ENCODE measurements at places on chromosomes 2 and 18.

DNA sequence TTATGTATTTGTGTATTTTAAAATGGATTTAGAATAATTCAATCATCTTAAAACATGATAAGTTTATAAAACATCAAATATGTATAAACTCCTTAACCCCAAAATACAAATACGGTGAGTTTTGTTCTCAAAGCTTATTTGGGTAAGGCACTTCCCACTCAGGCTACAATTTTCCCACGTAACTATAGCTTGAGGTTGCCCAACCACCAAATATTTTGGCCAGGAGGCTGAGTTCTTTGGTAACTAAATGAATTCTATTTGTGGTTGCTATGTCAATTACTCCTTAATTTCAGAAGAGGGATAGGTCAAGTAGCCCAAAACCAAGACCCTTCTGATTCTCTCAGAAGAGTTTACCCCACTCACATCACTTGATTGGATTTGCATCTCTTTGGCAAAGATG, 70.4 kb downstream of the MYL12B start:
- DNase-seq = no peak

- DNase-seq = no peak
Measured at GRCh38 chr2:73823416-73823815, 5.3 kb upstream of the STAMBP start.

- DNase-seq = no peak
Measured at GRCh38 chr2:30216157-30216556, 15.2 kb upstream of the LBH start.

GRCh38 chr18:78875016-78875777, 104.4 kb upstream of the SALL3 start:
- peak; percentile 6 for DNase-seq

DNA sequence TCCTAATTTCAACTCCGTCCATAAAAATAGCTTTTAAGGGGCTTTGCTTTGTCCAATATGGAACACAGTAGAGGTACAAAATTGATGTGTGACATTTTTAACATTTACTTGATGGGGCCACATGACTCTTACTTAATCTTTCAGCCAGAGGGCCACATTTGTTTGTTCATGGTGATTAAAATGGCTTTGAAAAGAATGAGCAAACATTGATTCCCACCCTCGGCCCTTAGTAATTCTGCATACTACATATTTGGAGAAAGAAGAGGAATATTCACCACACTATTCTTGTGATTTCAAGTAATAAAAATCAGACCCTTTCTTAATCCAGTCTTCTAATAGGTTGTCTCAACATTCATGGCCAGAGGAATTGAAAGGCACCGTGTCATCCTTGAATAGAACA, 17.5 kb downstream of the ARPC2 start:
- DNase-seq = no peak

GRCh38 chr2:234355021-234355720, 141.7 kb downstream of the ARL4C start:
- no peak for DNase-seq

DNA sequence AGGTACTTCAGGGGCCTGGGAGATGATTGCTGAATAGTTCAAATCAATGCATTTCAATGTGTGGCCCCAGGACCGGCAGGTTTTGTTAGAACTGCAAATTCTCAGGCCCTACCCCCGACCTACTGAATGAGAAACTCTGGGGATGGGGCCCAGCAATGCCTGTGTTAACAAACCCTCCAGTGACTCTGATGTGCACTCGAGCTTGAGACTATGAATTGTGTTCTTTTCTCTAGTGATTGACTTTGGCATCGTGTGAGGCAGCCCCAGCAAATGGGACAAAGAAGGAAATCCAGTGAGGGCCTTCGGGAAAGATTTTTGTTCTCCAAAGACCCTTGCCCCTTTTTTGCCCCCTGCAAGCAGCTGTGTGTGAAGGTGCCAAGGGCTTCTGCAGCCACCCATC, 22.4 kb downstream of the ALK start:
- DNase-seq = no peak

- DNase-seq = no peak
Measured at GRCh38 chr18:42292654-42293053, 337.6 kb downstream of the PIK3C3 start.

GRCh38 chr2:61229936-61230335, 67.9 kb downstream of the C2orf74 start:
- DNase-seq = no peak

DNA sequence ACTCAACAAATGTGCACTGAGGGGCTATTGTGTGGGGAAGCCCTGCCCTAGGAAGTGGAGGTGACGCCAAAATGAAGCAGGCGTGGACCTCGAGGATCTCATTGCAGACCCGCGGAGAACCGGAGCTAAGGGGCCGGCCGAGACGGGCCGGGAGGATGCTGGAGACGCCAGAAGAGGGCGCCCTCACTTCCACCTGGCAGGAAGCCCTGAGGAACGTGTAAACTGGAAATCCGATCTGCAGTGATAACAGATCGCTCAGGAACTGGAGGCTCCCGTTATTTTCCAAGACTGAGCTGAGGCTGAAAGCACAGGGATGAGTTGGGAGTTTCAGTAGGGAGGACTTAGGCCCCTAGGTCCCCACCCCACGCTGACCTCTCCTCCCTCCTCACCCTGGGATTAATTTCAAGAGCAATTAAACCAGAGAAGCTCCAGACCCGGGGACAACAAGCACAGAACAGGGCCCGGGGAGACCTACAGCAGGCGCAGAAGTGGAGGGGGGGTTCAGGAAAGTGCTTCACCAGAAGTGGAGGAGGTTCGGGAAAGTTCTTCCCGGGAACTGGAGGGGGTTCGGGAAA, 7.7 kb upstream of the COL6A3 start:
- DNase-seq = peak; percentile 18

- DNase-seq = no peak
Measured at GRCh38 chr18:49862656-49863385, 49.5 kb upstream of the ACAA2 start.

GRCh38 chr2:241146286-241146685, 3.0 kb downstream of the PASK start:
- no peak for DNase-seq

DNA sequence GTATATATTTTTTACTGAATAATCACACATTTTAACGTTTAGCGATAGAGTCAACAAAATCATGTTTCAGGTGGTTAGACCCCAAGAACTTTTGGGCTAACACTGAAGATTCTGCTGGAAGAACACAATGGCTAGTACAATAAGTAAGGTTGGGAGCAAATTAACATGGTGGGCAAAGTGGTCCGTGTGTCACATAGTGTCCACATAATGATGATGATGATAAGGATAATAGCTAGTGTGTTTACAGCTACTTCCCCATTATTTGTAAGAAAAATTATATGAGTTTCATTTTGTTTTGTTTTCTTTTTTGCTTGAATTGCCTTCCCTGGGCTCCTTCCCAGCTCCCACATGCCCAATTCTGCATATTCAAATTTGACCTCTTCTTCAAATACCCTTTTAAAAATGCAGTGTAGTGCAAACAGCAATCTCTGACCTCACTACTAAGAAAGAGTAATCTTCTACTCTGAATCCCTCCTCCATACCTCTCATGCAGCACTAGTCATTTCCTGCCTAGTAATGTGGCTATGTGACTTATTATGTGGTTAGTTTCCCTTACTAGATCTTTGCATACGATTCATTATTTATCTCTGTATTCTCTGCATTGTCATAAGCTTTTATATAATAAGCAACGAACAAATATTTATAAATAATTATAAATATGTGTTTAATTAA, 16.9 kb upstream of the VPS54 start:
- DNase-seq = peak; percentile 59

GRCh38 chr2:37664231-37664643, 7.2 kb downstream of the CDC42EP3 start:
- DNase-seq = peak; percentile 70

- peak; percentile 17 for DNase-seq
Measured at GRCh38 chr2:174553811-174554493, 43.7 kb downstream of the WIPF1 start.

DNA sequence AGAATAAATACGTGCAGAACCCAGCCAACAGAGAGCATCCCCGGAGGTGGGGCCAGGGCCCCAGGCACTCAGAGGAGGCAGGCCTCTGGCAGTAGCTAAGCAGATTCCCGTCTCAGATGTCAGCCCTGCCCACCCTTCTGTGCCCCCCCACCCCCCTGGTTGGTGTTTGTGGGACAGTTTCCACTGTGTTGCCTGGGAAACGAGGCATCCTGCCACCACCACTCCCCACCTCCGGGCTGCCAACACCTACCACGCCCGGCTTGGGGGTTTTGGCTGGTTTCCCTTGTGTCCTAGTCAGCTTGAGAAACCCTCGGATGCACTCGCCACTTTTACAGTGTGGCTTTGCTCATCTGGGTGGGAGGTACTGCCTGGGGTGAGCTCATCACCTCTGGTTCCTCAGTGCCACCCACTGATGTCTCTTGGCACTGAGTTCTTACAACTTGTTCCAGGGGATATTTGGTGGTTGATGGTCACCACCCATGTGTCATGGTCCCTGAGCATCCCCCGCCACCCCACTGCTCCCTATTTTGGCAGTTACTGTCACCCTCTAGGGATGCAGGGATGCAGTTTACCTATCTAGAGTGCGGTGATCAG, 72.4 kb upstream of the YWHAQ start:
- DNase-seq = no peak

GRCh38 chr2:220341014-220341413, 713.6 kb downstream of the SLC4A3 start:
- no peak for DNase-seq

GRCh38 chr18:45837283-45838070, 12.0 kb downstream of the SIGLEC15 start:
- no peak for DNase-seq

- no peak for DNase-seq
Measured at GRCh38 chr18:69817335-69817940, 130.2 kb downstream of the CD226 start.

- no peak for DNase-seq
Measured at GRCh38 chr2:239386001-239386670, 14.7 kb downstream of the HDAC4 start.

GRCh38 chr2:218569661-218570500, 1.2 kb downstream of the CNOT9 start:
- DNase-seq = no peak

DNA sequence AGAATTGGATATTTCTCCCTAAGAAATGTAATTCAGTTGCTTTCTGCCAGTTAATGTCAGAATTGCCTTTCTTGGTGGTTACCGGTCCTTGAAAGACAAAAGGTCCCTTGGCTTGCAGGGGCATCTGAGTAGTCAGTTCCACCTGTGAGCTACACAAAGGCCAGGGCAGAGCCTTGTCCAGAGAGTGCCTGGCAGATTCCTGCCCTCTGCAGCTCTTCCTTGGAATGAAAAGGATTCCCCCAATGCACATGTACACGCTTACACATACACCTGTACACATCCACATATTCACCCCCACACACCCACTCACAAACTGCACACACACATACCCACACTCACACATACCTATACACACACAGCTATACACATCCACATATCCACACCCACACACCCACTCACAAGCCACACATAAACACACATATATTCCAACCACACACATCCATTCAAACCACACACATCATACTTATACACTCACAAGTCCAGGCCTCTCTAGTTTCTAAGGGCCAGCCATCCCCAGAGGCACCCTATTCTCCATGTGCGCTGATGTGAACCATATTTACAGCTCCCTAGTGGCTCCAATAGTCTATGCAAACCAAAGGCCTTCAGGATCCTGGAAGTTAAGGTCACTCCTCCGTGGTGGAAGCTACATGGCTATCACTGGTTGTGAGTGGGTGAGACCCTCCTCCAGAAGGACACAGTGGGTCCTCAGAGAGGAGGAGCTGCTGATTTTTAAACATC, 9.6 kb downstream of the CYRIA start:
- no peak for DNase-seq

DNA sequence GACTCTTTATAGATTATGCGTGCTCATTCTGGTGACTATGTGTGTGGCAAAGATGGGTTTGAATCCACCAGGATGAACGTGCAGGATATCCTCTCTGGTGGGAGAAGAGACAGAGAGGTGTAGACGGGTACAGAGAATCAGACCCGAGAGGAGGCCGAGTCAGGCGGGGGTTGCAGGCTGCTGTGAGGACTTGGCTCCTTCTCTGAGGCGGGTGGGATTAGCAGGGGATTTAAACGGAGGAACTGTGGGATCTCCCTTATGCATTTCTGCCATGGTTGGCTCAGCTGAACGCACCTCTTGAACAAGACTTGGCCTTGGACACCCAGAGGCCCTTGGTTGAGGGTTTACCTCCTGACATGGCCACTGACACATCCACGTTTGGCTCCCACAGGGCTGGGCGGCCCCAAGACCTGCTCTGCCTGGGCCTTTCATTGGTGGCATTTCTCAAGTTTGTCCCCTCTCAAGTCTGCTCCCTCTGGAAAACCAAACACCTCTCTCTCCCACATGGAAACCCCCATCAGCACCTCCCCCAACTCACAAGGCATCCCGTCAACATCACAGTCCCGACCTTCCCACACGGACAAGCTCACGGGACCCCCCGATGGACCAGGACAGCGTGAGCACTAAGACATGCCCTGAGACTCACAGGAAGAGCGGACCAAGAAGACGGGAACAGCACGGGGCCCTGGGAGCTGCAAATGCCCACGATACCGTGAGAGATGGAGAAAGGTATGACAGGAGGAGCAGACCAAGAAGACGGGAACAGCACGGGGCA, 158.3 kb downstream of the RTP5 start:
- no peak for DNase-seq

DNA sequence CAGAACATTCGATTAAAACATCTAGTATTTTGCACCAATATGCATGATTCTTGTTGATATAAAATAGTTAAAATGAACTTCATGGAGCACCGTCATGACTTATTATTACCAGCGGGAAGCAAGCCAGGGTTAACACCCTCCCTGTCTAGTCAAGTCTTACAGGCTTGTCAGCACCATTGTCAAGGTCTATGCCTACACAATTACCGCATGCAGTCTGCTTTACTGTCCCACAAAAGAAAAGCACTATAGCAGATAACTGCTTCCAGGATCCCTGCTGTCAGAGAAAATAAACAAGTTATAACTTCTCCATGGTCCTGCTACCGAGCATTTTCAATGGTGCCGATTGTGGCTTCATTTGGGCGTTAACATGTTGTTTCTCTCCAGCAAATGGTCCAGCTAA, 968.0 kb upstream of the FAM98A start:
- no peak for DNase-seq

- DNase-seq = no peak
Measured at GRCh38 chr18:40911582-40912254, 1043.3 kb upstream of the PIK3C3 start.

GRCh38 chr2:180781276-180781675, 199.1 kb upstream of the UBE2E3 start:
- DNase-seq = no peak

- no peak for DNase-seq
Measured at GRCh38 chr2:36468463-36469105, 113.0 kb downstream of the CRIM1 start.

DNA sequence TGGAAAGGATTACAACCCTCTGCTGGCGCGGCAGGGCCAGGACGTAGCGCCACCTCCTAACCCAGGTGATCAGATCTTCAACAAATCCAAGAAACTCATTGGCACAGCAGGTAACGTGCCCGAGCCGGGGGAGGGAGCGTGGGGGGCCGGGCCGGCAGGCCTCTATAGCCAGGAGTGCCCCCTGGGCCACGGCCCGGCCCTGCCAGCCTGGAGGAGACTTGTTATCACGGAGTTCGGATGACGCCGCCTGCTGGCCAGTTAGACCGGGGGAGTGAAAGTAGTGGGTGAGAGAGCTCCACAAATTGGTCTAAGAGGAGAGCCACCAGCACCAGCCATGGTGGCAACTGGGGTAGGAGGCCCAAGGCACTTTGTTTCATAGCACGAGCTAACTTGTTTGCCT, 8.6 kb upstream of the TMEM214 start:
- no peak for DNase-seq

GRCh38 chr2:57674743-57675142, 371.9 kb upstream of the VRK2 start:
- DNase-seq = no peak

- DNase-seq = no peak
Measured at GRCh38 chr18:23512641-23513040, 9.3 kb downstream of the RMC1 start.
